Left colon (tissue), 2 donors: ENCODE measurements at places on chromosomes 12 and 14. TPM values are rescaled to one million over a fixed set of nuclear protein-coding genes. Genes with fewer than 3 reads are reported as not detected.

GRCh38 chr12:51949342-51950030, 2.0 kb upstream of the ACVR1B start:
- no peak for DNase-seq

DNA sequence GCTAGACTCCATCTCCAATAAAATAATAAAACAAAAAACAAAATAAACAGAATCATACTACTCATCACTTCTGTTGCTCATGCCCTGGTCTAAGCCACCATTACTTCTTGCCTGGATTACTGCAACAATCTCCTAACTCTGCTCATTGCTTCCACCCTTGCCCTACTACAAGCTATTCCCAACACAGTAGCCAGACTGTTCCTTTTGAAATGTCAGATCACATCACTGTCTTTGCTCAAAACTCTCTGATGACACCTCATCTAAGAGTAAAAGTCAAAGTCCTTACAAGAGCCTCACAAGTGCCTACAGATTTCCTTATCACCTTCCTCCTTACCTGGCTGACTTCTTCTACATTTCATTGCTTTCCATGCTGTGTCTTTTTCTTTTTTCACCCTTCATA, 10.0 kb downstream of the FBXO33 start:
- DNase-seq = no peak

DNA sequence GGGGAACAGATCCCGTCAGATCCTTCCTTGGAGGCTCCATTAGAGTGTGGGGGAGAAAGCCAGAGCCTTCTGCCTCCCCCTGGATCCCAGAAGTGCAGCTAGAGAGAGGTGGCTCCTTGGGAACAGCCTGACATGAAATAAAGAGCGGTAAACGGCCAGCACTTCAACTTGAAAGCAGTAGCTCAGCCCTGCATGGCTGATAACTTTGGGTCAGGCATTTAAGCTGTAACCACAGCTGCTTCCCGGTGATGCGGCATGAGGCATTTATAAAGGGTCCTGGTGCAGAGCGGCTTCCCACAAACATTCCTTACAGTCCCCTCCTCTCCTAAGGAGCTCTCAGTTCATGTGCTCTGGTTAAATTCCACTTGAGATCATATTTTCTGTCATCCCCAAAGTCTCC, 960.3 kb downstream of the VRK1 start:
- DNase-seq = no peak

HSPB8 gene
- total RNA-seq = 32.4 TPM

LGR5 gene
- 5.2 TPM for total RNA-seq
